ENCODE measurements at places on chromosomes 16 and 17. TPM values are rescaled to one million over a fixed set of nuclear protein-coding genes. Genes with fewer than 3 reads are reported as not detected.

- DNase-seq = no peak
Observed at GRCh38 chr17:50028736-50029120, 27.2 kb upstream of the ITGA3 start.

Gene CCL1
- total RNA-seq = not detected

DNA sequence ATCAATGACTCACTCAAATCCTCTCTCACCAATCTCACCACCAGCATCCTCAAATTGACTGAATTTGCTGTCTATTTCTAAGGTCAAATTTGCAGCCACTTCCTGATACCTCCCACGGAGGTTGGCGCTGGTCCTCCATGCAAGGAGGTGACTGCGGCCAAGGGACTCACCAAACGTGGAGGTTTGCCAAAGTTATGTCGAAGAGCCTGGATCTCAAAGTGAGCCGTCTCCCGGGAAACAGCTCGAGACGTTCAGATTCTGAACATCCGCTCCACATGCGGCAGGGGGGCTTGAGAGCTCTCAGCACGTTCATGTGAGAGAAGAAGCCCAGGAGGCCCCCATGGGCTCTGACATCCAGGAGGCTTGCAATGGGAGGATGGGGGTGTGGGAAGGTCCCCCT lies 22.6 kb downstream of the LGALS3BP start:
- peak; percentile 82 for DNase-seq

DNA sequence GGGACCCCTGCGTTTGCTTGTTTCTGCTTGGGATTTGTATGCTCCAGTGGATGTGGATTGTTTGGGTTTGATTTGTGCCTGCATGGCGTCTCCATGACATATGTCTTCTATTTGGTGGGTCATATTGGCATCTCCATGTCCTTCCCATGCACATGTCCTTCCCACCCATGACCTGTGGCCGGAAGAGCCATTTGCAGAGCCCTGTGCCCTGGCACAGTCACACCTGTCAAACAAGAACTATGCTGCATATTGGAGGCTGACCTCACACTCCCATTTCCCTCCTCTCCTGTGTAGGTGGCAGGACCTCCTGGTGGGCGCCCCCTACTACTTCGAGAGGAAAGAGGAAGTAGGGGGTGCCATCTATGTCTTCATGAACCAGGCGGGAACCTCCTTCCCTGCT lies 15.8 kb downstream of the ITGA3 start:
- DNase-seq = no peak

GRCh38 chr17:60676758-60677307 lies 818 bp upstream of the BCAS3 start:
- no peak for DNase-seq

GRCh38 chr17:80455784-80456183 lies 20.6 kb downstream of the NPTX1 start:
- no peak for DNase-seq

Gene FOXN1
- total RNA-seq = not detected

- peak; percentile 94 for DNase-seq
Observed at GRCh38 chr17:43418441-43419374, 19.9 kb downstream of the ARL4D start.

DNA sequence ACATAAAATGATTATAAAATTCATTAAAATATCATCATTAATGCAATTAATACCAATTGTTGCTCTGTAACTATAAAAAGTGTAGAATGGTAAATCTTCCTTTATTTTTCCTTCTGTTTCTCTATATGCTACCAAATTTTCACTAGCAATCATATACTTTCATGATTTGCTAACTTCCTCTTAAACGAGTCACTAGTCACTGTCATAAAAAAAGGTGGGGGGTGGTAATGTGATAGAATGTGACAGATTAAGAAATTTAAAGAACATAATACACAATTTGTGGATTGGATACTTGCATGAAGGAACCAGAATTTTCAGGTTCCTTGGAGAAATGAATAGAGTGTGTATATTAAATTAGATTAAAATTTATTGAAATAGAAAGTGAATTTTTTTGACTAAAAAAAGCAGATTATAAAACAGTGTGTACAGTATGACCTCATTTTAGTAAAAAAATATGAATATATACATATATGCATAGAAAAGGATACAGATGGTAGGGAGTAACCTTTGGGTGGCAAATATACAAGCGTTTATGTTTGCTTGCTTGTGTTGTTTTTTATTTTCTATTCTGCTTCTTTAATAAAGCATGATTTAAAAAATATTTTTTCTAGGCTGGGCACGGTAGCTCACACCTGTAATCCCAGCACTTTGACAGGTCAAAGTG lies 56.7 kb upstream of the C17orf78 start:
- DNase-seq = no peak

DNA sequence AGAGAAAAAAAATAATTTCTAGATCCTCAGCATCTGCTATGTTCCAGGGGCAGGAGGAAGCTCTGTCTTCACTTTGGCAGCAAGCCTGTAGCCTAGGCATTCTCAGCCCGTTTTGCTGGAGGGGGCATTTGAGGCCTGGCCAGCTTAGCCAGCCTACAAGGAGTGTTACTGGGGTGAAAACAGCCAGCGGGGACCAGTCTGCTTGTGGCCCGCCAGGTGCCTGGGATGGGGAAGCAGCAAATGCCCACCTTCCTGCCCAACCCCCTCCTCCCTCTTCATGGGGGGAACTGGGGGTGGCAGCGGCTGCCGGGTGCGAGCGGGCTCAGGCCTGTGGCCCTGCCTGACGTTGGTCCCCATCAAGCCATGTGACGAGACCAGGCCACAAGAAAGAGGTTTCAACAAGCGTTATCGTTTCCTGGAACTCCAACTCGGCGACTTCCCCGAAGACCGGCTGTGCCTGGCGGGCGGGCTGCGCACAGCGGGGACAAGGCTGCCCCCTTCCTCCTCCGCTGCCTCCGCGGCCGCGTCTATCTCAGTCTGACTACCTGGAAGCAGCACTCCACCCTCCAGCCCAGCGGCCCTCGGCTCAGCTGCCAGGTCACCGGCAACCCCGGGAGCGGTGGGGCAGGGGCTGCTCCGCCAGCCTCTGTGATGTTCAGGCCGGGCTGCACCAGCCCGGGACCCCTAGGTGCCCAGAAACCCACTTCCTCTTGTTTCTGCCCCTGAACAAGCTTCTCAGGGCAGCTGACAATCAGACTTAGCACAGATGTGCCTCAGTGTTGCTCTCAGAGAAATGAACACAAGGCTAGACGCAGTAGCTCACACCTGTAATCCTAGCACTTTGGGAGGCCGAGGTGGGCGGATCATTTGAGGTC lies 22.9 kb downstream of the SOCS1 start:
- no peak for DNase-seq

Gene HOXB6
- total RNA-seq = 7.3 TPM

DNA sequence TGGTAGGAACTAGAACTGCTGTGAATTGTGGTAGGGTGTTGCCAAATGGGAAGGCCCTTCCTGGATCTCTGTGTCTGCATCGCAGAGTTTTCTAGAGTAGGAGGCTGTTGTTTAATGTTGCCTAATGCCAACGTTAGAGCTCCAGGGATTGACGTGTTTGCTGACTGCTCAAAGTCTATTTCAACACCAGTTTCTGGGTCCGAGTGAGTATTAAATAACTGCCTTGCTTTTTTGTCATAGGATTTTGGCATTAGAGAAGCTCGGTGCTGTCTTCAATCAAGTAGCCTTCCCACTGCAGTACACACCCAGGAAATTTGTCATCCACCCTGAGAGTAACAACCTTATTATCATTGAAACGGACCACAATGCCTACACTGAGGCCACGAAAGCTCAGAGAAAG lies 40.0 kb downstream of the SF3B3 start:
- DNase-seq = no peak

GRCh38 chr16:80824623-80825364 lies 20.4 kb upstream of the CDYL2 start:
- DNase-seq = peak; percentile 47

Gene HMOX2
- total RNA-seq = 39.8 TPM

DNA sequence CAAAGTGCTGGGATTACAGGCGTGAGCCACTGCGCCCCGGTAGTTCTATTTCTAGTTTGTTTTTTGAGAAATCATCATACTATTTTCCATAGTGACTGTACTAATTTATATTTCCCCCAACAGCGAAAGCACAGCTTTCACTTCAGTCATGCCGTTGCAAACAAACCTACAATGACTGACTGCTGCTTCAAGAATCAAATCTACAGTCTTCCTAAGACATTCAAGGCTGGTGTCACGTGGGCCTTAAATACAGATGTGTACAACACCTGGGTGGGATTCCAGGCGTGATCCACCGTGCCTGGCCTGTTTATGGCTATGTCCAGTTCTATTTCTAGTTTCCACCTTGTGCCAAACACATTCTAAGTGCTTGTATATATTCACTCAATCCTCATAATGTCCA lies 72.0 kb downstream of the ABCC6 start:
- DNase-seq = no peak

Gene ZDHHC1
- total RNA-seq = 2.0 TPM

GRCh38 chr17:48375356-48375755 lies 54.7 kb downstream of the SKAP1 start:
- peak; percentile 16 for DNase-seq

DNA sequence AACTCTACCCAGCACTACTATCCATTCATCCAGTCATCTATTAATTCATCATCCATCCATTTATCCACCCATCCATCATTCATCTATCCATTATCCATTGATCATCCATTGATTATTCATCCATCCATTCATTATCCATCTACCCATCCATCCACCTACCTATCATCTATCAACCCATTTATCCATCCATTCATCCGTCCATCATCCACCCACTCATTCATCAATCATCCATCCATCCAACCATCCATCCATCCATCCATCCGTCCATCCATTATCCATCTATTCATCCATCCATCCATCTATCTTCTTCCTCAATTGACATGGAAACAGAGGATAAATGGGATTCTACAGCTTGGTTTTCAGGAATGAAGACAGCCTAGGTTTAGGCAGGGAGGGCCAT lies 12.0 kb downstream of the SLC4A1 start:
- DNase-seq = no peak

Gene PIPOX
- 10.0 TPM for total RNA-seq

GRCh38 chr17:7695586-7695985 lies 7.3 kb downstream of the WRAP53 start:
- no peak for DNase-seq

Gene CTRB2
- not detected for total RNA-seq

GRCh38 chr17:14903854-14904253 lies 361.3 kb downstream of the PMP22 start:
- DNase-seq = no peak

- no peak for DNase-seq
Observed at GRCh38 chr16:88064011-88064888, 113.0 kb downstream of the BANP start.

GRCh38 chr16:67953641-67954375 lies 9.9 kb upstream of the LCAT start:
- DNase-seq = no peak

GRCh38 chr17:41635121-41636097 lies 11.0 kb upstream of the KRT17 start:
- DNase-seq = peak; percentile 45

Gene NKD1
- total RNA-seq = 14.2 TPM

GRCh38 chr17:7444682-7445618 lies at the start of gene CHRNB1:
TSS of gene CHRNB1 (plus strand) at chr17:7445061. CDS start at chr17:7445128, 67 bp downstream.
- DNase-seq = peak; percentile 61

GRCh38 chr17:18278867-18279266 lies 18.4 kb downstream of the MIEF2 start:
- no peak for DNase-seq

Gene FOXO3B
- 1.6 TPM for total RNA-seq

GRCh38 chr16:65663774-65664173 lies 541.9 kb upstream of the CDH11 start:
- peak; percentile 78 for DNase-seq

DNA sequence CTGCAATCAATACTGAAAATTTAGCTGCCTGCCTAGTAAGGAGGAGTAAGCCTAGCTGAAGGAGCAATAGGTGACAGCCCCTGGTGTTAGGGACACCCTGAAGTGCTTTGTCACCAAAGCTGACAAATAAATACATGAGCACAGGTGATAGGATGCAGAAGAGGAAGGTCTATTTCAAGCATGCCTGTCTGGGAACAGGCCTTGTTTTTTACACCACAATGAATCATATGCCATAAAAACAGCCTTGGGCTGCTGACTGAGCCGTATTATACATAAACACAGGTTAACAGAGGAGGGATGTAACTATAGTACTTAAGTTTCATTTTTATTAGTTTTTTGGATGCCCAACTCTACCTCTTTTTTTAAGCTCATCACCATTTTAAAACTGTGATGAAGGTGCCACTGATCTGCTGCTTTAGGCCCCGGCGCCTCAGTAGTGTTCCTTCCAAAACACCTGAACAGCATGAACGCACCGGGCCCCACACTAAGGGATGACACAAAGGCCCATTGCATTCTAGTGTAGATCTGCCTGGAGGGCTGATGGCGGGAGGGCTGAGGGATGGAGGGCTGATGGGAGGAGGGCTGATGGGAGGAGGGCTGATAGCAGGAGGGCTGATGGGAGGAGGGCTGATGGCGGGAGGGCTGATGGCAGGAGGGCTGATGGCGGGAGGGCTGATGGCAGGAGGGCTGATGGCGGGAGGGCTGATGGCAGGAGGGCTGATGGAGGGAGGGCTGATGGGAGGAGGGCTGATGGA lies 150.3 kb downstream of the AATF start:
- DNase-seq = peak; percentile 28

GRCh38 chr17:74239172-74239571 lies 25.8 kb downstream of the TTYH2 start:
- DNase-seq = no peak

GRCh38 chr17:18949566-18949965 lies 2.4 kb upstream of the SLC5A10 start:
- DNase-seq = no peak

DNA sequence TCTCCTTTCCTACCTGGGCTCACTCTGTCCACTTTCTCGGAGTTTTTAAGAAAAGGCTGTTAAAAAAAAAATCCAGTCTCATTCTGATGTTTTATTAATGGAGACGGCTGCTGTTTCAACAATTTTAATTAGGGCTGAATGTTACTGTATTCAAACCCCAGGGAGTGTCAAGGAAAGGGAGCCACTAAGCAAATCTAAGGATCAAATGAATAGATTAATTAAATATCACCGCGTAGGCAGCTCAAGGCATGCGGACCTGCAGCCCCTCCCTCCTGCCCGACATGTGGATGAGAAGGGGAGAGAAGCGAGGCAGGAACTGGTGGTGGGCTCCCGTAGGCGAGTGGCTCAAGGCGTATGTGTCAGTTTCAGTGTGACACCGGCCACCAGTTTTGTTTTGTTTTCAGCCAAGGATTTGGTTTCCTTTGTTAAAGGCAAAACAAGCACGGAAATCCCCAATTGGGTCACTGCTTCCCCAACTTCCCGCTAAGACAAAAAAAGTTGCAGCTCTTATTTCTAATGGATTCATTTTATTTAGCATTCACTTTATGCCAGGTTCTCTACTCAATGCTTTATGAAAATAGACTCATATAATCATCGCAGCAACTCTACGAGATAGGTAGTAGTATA lies 110.6 kb downstream of the GP2 start:
- no peak for DNase-seq
